ENCODE measurements at places on chromosomes 2 and 18. TPM values are rescaled to one million over a fixed set of nuclear protein-coding genes. Genes with fewer than 3 reads are reported as not detected.
A peak's percentile ranks its signal among the peaks of the same experiment; 100 is the strongest.

DNA sequence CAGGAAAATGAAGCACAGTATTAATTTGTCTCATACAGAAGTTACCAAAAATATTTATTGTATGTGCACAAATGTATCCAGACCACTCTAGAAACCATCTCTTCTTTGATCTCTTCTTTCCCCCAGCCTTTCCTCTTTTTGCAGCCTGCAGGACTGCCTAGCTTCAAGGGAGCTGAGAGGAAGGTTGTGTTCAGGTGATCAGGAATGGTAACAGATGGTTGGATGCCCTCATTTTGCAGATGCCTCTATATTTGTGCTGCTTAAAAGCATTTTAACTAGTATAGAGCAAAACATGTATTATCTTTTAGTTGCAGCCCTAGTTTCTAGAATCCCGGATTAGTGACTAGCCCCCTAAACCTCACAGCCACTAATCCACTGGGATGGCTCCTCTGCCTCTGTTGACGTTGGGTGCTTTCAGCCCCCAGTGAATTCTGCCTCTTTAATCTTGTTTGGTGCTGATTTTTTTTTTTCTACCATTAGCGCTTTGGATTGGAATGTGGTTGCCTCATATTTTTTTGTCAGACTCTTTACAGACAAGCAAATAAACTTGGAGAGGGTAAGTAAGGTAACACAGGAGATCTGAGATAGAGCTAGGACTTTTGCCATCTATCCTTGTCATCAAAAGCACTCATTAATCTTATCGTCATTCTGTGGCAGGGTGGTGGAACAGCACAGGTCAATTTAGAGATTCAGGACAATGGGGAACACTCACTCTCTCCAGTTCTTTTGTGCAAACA lies 103.8 kb upstream of the NDUFV2 start:
- peaks cover 36% of the 10 kb centered on the region for H3K4me1 ChIP-seq
- H3K27ac ChIP-seq = peak overlapping the region; percentile 11
- H3K27me3 ChIP-seq = no peaks in the 10 kb centered on the region
- no peaks in the 10 kb centered on the region for H3K36me3 ChIP-seq
- no peak overlapping the region for H3K4me3 ChIP-seq
- peak; percentile 30 for DNase-seq

- H3K27me3 ChIP-seq = no peaks in the 10 kb centered on the region
- H3K4me3 ChIP-seq = no peak overlapping the region
- H3K4me1 ChIP-seq = peaks cover 18% of the 10 kb centered on the region
- H3K36me3 ChIP-seq = no peaks in the 10 kb centered on the region
Measured at GRCh38 chr2:48543895-48544294, 13.9 kb downstream of the STON1 start.

GRCh38 chr2:136114382-136114781 lies 3.6 kb downstream of the CXCR4 start:
- no peak for DNase-seq
- H3K27ac ChIP-seq = no peak overlapping the region
- peaks cover 28% of the 10 kb centered on the region for H3K4me1 ChIP-seq
- H3K36me3 ChIP-seq = no peaks in the 10 kb centered on the region

- H3K4me3 ChIP-seq = no peak overlapping the region
- no peak overlapping the region for H3K27ac ChIP-seq
- no peaks in the 10 kb centered on the region for H3K36me3 ChIP-seq
- H3K4me1 ChIP-seq = no peaks in the 10 kb centered on the region
Measured at GRCh38 chr2:203796248-203797010, 71.1 kb upstream of the CTLA4 start.

The GCC2 gene
- 18.6 TPM for total RNA-seq

The UPP2 gene
- not detected for total RNA-seq

The KCNE4 gene
- total RNA-seq = 3.1 TPM

The BOLL gene
- total RNA-seq = not detected
